ENCODE measurements at places on chromosomes 2 and 18.

- DNase-seq = no peak
These were observed 37.6 kb downstream of the RND3 start for GRCh38 chr2:150449856-150450255.

- DNase-seq = no peak
These were observed 136.1 kb downstream of the PTGR3 start for GRCh38 chr18:75072672-75073371.

DNA sequence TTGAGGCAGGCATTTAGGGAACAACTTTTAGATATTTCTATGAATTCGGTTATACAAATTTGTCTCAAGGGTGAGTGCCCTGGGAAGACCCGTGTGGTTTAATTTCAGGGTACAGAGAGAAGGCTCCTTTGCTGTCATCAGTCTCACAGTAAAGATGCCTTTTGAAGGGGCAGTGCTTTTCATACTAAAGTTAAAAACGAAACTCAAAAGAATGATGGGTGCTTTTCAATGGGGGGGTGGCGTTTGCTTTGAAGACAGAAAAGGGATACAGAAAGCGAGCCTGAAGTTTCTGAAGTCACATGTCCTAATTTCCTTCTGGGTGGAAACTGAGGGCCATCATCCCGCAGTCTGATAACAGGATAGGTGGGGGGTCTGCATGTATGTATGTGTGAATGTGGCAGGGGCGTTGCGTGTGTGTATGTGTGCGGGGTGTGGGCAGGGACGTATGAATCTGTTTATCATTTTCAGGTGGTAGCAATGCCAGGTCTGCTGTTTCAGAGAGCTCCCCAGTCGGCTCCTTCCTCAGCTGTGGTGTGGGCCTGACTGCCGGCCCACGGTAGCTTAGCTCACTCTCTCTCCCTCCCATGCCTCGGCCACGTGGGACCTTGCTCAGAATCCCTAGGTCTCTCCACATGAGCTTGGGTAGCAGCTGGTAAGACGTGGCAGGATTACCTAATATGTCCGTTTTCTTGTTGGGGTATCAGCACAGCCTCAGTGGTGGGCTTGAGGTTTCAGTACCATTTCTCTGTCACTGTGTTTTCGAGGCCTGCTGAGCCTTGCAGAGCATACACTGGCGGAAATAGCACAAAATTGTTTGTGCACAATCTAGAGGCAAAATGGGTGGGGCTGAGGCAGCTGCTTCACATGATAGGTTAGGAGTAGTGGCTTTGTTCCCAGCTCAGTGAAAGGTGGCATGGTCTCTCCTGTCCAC lies 32.7 kb downstream of the ARHGAP25 start:
- DNase-seq = no peak

- no peak for DNase-seq
These were observed 26.8 kb downstream of the SH3RF3 start for GRCh38 chr2:109155553-109156451.

DNA sequence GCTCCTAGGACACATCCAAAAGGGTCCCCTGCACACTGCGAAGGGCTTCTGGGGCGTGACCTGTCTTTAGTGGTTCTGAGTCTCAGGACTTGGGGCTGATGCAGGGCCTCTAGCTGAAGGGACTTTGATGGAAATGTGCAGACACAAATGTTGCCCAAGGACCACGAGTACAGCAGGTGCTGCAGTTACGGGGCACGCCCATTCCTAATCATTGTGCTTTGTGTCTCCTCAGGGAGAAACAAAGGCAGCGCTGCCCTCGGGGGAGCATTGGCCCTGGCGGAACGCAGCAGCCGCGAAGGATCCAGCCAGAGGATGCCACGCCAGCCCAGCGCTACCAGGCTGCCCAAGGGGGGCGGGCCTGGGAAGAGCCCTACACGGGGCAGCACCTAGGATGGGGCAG lies 8.0 kb downstream of the TUBA3E start:
- no peak for DNase-seq
